Neural crest cell (in vitro differentiated cells): ENCODE measurements at places on chromosomes 12 and 14. TPM values are rescaled to one million over a fixed set of nuclear protein-coding genes. Genes with fewer than 3 reads are reported as not detected.

The SARNP gene
- total RNA-seq: 121 and 123 TPM in 2 replicates

The LTBP2 gene
- 0.93 and 1.3 TPM in 2 replicates for total RNA-seq

The AHNAK2 gene
- total RNA-seq: 1.4 TPM in 2 replicates

The ZC2HC1C gene
- 1.3 and 1.9 TPM in 2 replicates for total RNA-seq

The SYNE2 gene
- 84.8 and 94.9 TPM in 2 replicates for total RNA-seq

The MCRS1 gene
- total RNA-seq: 89.6 and 95.3 TPM in 2 replicates

The PLBD1 gene
- total RNA-seq: 3.5 and 5.0 TPM in 2 replicates

The SELPLG gene
- 0.39 and 0.51 TPM in 2 replicates for total RNA-seq

The ADAMTS20 gene
- 1.8 and 2.0 TPM in 2 replicates for total RNA-seq

The DBX2 gene
- total RNA-seq: not detected in 2 replicates

The MFAP5 gene
- total RNA-seq: not detected in 2 replicates

The ZFYVE21 gene
- 42.0 and 44.0 TPM in 2 replicates for total RNA-seq

The GLIPR1 gene
- total RNA-seq: 0.36 and 0.84 TPM in 2 replicates

The HIP1R gene
- 20.7 and 23.2 TPM in 2 replicates for total RNA-seq

The SOX5 gene
- total RNA-seq: 86.6 and 86.8 TPM in 2 replicates

The NOXRED1 gene
- 0.47 and 0.48 TPM in 2 replicates for total RNA-seq

The CAMKK2 gene
- 40.4 and 43.1 TPM in 2 replicates for total RNA-seq

The DPY19L2 gene
- total RNA-seq: 23.2 and 25.2 TPM in 2 replicates

The NEUROD4 gene
- total RNA-seq: 6.9 and 7.3 TPM in 2 replicates

The TAS2R30 gene
- total RNA-seq: 1.4 and 1.9 TPM in 2 replicates

The FITM1 gene
- 0.42 and 0.66 TPM in 2 replicates for total RNA-seq

The TAS2R42 gene
- not detected in 2 replicates for total RNA-seq
